ENCODE measurements at places on chromosomes 16 and 17.

DNA sequence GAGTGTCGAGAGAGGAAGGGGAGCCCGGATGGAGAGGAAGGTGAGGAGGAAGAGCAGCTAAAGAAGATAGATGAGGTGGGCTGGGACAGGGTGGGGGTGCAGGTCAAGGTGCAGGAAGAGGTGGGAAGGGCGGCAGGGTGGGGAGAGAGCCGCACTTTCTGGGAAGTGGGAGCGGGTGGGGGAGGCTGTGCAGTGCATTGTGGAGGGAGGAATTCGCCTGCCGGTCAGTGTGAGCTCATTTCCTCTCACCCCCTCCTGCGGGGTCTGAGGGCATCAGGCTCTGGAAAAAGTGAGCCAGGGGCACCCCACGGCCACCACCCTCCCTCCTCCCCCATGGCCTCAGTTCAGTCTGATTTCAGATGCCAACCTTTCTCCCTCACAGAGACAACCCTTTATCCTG is 2.5 kb upstream of the ARHGAP23 start:
- no peak for DNase-seq

DNA sequence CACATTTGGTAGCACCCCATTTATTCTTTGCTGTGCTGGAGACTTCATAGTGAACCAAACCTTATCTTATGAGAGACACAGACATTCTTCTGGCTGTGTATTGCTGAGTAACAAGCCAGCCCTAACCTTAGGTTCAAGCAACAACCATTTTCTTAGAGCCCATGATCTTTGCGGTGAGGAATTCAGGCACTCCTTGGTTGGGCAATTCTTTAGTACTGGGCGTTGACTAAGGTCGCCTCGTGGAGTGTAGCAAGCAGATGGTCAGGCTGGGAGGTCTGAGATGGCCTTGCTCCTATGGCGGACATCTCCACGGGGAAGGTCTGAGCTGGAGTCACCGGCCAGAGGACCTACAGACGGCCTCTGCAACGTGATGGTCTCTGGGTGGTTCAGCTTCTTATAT is 43.1 kb downstream of the ARSG start:
- no peak for DNase-seq

- no peak for DNase-seq
Measured at GRCh38 chr17:50380369-50381259, 7.6 kb downstream of the EME1 start.

DNA sequence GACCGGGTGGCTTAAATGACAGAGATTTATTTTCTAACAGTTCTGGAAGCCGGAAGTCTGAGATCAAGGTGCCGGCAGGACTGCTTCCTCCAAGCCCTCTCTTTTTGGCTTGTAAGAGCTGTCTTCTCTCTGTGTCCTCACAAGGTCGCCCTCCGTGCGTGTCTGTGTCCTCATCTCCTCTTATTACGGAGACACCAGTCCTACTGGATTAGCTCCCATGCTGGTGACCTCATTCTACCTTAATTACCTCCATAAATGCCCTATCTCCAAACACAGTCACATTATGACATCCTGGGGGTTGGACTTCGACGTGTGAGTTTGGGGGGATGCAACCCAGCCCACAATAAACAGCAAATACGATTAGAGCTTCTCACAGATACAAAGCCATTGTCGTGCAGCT is 161.5 kb downstream of the FOXL1 start:
- DNase-seq, result no peak

DNA sequence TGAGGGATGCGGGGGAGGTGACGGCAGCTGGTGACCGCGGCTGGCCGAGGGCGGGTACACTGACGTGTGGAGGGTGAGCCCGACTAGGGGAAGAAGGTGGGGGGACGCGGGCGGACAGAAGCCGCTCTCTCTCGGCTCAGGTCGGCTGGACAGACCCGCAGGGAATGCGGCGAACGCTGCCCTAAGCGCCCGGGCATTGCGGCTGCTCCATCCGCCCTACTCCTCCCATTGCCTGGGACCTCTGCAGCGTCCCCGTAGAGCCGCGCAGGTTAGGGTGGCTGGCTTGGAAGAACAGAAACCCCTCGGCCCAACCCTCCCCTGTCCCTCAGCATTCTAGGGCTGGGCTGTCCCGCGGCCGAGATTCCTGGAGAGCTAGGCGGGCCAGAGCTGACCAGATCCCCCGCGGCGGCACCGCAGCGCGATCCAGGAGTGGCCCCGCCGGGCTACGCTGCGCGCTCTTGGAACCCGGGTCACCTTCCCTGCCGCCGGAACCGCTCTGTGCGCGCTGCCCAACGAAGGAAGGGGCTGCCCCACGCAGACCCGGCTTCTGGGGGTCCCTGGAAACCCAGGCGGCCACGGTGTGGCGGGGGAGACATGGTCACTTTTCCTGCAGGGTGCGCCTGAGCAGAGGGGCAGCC is 3.0 kb downstream of the DLX4 start:
- DNase-seq, result no peak

- peak; percentile 60 for DNase-seq
Measured at GRCh38 chr17:37826497-37827430, 81.9 kb upstream of the HNF1B start.

GRCh38 chr17:69093279-69093789 is 32.6 kb upstream of the ABCA9 start:
- DNase-seq, result no peak

DNA sequence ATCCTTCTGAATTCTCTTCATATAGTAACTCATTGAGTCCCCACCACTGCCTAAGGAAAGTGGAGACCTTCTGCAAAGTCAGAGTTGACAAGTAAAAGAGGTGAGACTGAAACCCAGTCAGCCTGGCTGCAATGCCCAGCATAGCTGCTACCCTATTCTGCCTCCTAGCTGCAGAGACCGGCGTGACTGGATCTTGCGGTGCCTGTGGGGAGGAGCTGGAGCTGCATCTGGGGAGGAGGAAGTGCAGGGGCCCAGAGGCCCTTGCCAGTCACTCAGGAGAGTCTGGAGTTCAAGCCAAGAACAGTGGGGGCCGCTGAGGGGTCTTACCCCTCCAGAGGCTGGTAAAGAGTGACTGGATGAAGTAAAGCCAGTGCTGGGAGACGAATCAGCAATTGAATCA is 35.0 kb upstream of the ZNF423 start:
- DNase-seq, result no peak

DNA sequence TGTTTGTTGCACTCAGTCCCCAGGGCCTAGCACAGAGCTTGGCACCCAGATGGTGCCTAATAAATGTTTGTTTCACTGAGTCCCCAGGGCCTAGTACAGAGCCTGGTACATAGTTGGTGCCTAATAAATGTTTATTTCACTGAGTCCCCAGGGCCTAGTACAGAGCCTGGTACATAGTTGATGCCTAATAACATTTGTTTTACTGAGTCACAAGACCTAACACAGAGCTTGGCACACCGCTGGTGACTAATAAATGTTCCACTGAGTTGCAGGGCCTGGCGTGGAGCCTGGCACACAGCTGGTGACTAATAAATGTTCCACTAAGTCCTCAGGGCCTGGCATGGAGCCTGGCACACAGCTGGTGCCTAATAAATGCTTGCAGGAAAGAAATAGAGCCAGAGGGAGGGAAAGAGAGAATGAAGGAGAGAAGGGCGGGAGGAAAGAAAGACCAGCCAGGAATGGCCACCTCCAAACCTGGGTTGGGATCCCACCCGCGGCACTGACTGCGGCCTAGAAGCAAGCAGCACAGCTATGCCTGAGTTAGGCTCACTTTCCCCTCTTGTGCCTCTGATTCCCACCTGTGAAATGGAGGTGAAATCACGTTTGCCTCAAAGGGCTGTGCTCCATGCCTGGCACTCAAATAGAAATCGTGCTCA is 7.5 kb downstream of the SLC5A11 start:
- DNase-seq, result no peak

- no peak for DNase-seq
Measured at GRCh38 chr16:61042737-61043136, 993.5 kb downstream of the CDH8 start.

DNA sequence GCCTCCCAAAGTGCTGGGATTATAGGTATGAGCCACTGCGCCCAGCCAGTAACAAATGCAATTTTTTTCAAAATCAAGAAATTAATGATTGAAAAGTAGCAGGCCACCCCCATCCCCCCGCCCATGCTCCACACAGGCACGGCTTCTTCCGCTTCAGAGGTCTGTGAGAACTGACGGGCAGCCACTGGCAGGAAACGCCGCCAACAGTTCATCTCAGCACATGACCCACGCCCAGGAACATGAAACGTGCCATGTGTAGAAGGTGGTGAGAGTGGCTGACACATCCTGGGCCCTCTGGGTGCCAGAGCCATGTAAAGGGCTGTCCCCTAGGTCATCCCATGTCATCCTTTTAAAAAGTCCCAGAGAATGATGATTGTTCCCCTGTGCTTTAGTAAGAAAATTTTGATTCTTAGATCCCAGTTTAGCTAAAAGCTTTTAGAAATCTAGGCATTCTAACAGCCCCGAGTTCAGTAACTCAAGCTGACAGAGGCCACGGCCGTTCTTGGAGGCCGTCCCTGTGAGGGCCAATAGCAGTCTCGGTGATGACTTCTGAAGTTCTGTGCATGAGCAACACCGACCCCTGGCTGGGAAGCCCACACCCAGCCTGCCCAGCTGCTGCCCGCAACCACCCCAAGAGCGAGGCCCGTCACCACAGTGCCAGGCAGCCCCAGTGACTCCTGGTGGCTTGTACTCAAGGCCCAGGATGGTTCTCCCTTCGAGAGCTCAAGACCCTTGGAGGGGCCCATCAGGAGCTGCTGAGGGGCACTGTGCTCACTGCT is 52.1 kb downstream of the KLHDC4 start:
- DNase-seq, result no peak

GRCh38 chr16:31063843-31064611 is 10.0 kb downstream of the ZNF668 start:
- no peak for DNase-seq

GRCh38 chr16:83353241-83353640 is 454.5 kb upstream of the HSBP1 start:
- DNase-seq, result no peak

- DNase-seq, result peak; percentile 52
Measured at GRCh38 chr16:67284699-67285646, 5.6 kb downstream of the PLEKHG4 start.

GRCh38 chr17:19369107-19369778 is 6.7 kb upstream of the B9D1 start:
- no peak for DNase-seq

DNA sequence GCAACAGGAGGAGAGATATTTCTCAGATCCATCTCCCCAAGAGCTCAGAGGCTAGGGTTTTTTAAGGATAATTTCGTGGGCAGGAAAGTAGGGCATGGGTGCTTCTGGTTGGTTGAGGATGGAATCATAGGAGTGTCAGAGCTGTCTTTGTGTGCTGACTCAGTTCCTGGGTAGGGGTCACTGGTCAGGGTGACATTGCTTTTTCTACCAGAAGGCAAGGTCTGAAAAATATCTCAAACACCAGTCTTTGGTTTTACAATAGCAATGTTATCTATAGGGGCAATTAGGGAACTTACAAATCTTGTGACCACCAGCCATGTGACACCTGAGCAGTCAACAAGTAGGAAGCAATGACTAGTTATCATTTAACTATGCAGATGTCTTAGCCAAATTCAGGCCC is 82.9 kb upstream of the DYNLRB2 start:
- no peak for DNase-seq

- peak; percentile 45 for DNase-seq
Measured at GRCh38 chr16:75011634-75012307, 12.9 kb downstream of the ZNRF1 start.

DNA sequence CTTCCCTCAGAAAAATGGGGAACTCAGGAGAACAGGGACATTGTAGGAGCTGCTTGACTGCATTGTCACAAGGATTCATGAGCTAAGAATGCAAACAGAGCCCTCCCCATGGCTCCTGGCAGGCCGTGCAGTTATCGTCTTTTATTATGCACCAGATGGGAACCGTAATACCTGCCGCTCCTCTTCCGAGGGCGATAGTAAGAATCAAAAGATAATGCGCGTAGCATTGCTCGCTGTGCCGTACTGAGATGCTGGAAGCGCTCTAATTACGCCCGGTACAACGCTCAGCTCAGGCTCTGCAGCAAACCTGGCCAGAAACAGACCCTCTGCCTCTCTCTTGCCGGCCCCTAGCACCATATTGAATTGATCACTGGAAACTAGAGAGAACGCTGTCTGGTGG is 87.1 kb upstream of the PLCG2 start:
- no peak for DNase-seq

DNA sequence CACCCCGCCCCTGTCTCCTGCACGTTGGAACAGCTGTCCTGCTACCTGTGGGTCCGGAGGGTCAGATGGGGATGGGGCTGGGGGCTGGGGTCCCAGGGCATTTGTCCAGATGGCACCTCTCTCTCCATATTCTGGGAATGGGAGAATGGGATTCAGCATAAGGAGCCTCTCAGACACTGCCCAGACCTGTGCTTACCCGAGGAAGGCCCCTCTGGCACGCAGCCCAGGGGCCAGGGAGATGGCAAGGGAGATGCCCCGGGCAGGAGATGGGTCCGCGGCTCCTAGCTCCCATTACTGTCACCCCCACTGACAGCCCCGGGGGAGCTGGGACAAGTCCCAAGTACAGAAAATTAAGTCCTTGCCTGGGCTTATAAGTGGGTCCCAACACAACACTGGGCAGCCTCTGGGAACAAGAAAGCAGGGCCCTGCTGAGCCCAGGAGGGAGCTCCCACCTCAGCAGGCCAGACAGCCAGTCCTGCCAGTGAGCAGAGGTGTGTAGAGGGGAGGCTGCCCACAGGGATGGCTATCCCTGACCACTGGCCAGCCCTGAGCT is 1.8 kb downstream of the VASN start:
- no peak for DNase-seq
